ENCODE measurements at places on chromosomes 16 and 17.
A peak's percentile ranks its signal among the peaks of the same experiment; 100 is the strongest.

- DNase-seq: no peak
These were observed 245.3 kb downstream of the GSG1L start for GRCh38 chr16:27818246-27818645.

DNA sequence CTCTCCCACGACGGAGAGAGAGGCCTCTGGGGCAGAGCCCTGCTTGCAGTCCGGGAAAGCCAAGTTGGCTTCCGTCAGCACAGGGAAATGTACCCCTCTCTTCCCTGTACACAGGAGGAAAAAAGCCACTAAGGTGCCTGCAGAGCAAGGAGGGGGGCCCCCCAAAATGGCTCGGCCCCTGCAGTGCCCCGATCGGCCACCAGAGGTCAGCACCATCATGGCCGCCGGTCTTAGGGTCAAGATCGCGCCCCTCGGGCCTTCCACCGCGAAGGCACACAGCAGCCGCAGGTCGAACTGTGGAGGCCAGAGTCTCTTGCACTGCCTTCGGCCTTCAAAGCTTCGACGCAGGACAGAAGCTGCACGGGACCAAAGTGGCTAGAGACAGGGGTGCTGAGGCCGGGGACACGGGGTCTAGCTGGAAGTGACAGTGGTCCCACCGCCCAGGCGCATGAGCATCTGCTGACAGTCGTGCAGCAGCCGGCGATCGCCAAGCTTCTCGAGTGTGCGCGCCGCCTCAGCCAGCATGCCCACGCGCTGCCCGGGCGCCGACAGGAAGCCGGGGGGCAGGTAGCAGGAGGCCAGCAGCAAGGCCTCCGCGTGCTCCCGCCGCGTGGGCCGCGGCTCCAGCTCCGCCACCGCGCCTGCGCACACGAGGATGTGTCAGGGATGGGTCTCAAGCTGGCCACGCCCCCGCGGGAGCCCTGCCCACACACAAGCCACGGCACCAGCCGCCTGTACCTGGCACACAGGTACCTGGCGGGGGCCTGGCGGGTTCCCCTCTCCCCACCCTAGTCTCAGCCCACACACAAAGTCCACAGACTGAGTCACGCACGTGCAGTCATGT lies 24.4 kb downstream of the SREBF1 start:
- DNase-seq: peak; percentile 69

DNA sequence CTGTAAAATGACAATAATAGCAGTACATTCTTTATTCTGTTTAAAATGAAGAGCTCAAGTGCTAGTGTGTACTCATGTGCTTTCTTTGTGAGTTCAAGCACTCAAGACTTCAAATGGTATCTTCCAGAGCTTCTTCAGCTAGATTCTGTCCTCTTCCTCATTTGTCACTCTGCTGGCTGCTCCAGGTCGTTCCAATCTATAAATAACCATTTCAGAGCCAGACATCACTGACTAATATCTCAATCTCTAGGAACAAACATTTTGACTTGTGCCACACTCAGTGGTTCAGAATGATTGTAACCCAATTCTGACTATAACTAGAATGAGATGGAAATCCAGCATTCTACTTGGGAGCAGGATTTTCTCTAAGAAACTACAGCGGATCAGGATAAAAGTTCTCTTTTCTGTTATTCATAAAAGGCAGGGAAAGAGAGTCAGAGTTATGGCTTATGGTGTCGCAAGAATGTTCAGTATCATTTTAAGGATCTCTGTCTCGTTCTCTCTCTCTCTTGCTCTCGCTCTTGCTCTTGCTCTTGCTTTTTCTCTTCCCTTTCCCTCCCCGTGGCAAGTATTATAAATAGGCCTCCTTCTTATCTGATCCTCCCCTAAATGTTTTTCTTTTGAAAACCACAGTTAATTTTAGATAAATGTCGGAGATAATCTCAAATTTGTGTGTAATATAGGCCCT lies 116.3 kb upstream of the MAF start:
- no peak for DNase-seq

- DNase-seq: no peak
These were observed 650.9 kb downstream of the KCNJ2 start for GRCh38 chr17:70820276-70820675.

GRCh38 chr17:29176558-29177351 lies 3.4 kb downstream of the MYO18A start:
- no peak for DNase-seq

DNA sequence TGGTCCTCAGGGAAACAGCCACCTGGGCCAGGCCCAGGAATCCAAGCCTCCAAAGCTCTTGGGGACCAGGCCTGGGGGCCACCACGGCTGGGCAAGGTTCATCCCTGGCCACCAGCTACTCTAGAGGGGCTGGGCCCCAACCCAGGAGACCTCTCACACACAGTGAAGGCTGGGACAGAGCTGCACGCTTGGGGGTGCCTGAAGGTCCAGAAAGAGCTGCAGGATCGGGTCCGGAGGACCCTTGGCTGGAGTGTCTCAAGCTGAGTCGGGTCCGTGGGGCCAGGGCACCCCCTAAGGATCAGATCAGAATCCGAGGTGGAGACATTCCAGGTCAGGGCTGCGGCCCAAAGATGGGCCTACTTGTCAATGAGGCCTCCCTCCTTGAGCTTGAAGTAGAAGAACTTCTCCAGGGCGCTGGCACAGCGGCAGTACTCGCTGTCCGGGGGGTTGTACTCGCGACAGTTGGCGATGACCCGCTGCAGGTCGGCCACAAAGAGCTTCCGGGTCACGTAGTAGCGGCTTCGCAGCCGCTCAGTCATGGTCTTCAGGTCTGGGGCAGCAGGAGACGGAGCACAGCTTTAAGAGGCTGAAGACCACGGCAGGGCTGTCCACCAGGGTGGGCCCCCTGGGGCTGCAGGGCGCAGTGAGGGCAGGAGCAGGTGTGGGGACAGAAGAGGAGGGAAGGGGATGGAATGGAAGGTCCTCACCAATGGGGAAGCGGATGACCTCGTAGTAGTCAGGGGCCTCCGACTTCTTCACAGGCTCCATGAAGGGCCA lies 967 bp upstream of the DHX58 start:
- no peak for DNase-seq

DNA sequence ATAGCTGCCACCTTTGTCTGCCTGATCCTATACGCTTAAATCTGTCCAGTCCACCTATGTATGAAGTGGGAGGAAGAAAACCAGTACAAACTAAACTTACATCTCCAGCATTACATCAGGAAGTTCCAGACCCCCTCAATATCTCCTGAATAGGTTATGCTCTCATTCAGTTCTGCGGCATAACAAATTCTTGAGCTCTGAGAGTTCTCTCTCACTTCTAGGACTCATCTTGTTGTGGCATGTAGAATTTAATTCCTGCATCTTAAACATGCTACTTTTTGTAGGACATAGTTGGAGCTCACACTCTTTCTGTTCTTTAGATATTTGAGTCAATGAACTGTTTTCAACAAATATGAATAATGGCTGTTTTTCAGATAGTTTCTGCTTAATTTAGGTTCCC lies 662.5 kb downstream of the CDH11 start:
- no peak for DNase-seq

- DNase-seq: no peak
These were observed 23.7 kb upstream of the CYLD start for GRCh38 chr16:50718061-50718760.

- no peak for DNase-seq
These were observed 113.3 kb downstream of the HS3ST2 start for GRCh38 chr16:22927306-22927705.

GRCh38 chr17:82097184-82097918 lies 685 bp downstream of the FASN start:
- no peak for DNase-seq

DNA sequence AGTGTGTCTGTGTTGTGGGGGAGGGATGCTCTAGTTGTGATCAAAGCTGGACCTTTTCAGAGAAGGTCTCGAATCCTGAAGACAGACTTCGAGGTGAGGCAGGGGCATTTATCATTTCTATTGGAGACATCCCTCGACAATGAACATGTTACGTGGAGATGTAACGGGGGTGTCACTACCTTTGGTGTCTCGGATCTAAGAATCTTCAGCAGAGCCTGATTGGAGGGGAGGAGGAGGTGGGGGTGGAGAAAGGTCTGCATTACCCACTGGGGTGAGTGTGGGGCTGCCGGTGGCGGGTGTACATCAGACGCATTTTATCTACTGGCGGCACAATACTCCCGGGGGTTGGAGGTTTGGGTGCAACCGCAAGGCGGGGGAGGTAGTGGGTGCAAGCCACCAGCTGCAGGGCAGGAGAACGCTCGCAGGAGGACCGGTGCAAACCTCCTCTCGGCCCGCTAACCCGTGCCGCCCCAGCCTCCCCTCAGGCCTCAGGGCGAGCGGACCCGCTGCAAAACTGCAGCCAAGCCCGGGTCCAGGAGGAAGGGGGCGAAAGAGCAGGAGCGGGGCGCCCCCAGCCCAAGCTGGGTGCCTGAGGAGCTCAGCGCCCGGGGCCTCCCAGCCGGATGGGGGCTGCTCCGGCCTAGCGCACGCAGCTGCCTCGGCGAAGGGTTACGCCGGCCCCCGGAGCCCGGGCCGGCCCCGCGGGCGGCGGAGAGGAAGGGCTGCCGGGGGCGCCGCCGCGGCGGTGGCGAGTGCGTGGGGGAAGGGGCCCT lies 735 bp downstream of the ZNF652 start:
- peak; percentile 26 for DNase-seq

GRCh38 chr17:70945386-70945785 lies 776.1 kb downstream of the KCNJ2 start:
- DNase-seq: no peak

DNA sequence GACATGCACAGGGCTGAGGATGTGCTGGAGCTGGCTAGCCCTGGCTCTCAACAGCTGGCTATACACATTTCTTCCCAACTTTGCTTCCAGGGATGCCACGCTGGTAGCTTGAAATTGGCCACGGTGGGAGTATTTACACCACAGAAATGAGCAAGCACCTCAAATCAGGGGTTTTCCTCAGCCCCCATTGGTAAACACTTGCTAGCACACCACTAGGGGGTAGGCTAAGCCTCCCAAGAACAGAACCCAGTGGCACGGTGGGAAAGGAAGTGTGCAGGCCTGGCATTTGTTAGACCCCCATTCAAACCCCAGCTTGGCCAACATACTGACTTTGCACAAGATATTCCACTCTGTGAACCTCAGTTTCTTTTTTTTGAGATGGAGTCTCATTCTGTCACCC lies 12.9 kb downstream of the DRC3 start:
- DNase-seq: no peak

DNA sequence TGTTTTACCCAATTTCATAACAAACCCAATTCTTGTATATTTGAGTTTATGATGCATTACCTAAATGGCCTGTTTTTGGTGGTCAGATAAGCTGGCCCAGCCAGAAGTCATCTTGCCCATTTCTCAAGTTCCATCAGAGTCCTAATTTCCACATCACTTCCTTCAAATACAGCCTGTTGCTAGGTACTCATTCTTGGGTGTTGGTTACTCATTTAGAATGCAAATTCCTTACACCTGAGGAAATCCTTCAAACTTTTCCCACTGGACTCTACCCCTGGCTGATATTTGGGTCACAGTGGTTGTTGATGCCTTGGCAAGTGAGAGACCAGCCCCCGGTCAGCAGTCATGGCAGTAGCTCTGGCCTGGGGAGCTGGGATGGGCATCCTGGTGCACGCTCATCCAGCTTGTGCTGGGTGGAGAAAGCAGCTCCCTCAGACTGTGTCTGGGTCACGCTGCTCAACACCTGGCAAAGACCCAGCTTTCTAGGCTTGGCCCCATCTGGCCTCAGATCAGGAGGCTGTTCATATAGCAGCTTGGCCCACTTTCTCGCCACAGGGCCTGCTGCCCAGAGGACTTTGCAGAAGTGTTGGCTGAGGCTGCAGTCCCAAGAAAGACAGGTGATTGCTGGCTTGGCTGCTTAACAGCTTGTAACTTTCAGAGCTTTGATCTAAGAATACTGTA lies 25.8 kb downstream of the WSB1 start:
- DNase-seq: peak; percentile 54

DNA sequence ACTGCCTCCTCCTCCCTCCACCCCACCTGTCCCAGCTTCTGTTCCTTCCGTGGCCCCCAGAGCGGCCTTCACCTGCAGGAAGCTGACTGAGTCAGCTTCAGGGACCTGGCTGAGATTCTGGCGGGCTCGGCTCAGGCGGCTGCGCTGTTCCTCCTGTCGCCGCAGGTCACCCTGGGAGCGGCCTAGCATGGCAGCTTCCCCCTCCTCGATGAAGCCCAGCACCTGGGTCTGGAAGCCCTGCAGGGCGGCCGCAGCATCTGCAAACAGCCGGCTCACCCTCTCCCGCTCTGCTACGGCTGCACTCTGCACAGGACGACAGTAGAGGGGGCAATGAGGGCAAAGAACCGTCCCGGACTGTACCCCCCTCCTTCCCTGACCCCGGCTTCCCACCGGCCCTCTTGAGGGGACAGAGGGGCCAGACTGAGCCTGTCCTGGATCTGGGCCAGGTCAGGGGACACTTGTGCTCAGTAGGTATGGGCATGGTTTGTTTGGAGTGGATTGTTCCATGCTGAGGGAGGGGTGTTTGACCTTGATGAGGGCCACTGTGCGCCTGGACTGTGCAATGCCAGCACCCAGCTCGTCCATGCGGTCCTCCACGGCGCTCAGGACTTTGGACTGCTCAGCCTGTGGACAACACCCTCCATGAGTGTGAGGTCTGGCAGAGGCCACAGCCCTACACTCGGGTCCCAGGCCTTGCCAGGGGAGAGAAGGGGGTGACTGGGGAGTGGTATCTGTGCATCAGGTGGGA lies 2.0 kb downstream of the TRIM47 start:
- no peak for DNase-seq

DNA sequence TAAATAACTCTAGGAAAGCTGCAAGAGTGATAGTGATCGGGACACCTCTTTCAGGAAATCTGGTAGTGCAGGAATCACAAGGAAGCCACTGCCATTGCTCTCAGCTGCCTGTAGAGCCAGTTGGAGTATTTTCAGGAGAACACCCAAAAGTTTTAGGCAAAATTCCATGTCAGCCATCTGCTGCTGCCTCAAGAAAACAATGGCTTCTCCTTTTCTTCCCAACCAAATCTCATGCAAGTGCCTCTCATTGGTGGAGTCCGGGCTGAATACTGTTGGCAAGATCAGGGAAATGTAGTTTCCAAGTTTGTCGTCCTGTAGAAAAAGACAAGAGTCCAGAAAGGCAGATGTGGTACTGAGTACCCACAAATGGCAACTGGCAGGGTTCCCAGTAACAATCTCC lies 54.9 kb upstream of the TANC2 start:
- DNase-seq: no peak

DNA sequence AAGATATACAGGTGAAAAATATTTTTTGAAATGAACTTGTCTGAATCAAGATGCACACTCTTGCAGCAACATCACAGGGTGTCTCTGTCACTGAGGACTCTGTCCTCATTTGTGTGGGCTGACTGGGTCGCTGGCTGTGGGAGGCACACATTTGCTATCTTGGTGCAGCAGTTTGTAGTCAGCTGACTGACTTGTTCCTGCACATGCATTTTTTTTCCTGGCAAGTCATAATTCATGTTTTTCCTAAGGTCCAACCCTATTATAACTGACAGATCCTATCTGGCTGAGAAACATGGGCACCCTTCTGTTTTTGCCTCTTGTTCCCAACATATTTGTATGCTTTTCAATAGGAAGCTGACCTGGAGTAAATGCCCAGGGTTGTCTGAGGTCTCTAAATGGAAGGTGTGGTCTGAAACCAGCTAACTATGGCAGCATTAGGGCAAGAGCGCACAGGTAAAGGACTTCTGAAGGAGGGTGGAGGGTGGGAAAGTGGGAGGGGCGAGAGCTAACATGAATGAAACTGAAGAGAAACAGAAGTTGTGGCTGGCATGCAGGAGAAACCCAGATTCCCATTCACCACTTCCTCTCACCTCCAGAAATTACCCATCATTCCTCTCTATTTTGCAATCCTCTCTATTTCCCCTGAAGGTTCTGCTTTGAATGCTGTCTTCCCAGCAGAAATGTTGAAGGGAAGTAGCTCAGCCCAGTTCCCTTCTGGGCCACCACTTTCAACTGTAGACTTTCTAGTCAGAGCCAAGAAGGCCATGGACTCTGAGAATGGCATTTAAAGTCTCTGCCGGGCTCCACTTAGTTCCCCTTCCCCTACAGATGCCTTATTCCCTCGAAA lies 166.1 kb downstream of the PRKCA start:
- no peak for DNase-seq

Measured in posterior cingulate gyrus (tissue), 11 donors.